Fibroblast of the conjunctiva (primary cell): ENCODE measurements at places on chromosomes 1 and 21.
A peak's percentile ranks its signal among the peaks of the same experiment; 100 is the strongest.

DNA sequence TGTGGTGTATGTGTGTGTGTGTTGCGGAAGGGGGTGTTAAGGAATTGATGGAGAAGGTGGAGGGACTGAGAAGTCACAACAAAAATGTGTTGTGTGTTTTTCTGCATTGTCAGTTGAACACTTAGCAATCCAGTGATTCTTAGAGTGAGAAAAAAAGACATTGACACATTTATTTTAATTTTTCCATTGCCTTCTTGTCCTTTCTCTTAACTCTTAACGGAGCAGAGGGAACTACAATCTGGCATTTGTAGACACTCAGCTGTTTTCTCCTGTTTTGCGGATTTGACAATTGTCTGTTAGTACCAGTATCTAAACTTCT is 725 bp downstream of the C1orf53 start:
- no peak for DNase-seq

- no peak for DNase-seq
These were observed 70.7 kb upstream of the ZNF644 start for GRCh38 chr1:91092503-91092902.

DNA sequence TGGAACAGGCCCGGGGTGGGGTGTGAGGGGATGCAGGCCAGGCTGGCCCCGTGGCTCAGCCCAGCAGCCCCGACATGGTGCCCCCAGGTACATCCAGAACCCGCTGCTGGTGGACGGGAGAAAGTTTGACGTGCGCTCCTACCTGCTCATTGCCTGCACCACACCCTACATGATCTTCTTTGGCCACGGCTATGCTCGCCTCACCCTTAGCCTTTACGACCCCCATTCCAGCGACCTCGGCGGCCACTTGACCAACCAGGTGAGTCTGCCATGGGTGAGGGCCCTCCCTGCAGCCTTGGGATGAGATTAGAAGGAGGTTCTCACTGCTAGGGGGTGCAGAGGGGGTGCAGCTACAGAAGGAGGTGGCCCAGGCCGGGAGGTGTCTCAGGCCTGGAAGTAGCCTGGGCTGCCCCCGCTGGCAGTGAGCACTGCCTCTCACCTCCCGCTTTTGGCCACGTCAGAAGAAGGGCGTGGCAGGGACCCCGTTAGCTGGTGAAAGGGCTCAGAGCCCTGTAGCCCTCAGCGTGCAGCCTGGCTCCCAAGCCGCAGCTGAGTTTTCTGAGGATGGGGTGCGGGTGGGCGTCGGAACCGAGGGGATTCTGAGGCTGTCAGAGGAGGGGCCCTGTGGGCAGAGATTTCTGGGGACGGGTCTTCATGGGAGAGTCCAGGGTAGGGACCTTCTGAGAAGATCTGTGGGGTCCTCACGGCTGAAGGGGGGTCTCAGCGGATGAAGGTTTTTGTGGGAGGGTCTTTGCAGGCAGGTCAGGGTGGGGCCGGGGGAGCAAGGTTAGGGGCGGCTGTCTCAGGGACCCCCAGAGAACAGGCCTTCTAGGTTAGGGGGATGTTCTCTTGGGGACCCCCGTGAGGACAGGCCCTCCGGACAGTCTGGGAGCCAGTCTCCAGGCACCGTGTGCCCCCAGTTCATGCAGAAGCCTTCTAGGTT is 10.4 kb downstream of the TTLL10 start:
- DNase-seq, result no peak

GRCh38 chr21:32494934-32495709 is 82.6 kb downstream of the EVA1C start:
- DNase-seq, result no peak

DNA sequence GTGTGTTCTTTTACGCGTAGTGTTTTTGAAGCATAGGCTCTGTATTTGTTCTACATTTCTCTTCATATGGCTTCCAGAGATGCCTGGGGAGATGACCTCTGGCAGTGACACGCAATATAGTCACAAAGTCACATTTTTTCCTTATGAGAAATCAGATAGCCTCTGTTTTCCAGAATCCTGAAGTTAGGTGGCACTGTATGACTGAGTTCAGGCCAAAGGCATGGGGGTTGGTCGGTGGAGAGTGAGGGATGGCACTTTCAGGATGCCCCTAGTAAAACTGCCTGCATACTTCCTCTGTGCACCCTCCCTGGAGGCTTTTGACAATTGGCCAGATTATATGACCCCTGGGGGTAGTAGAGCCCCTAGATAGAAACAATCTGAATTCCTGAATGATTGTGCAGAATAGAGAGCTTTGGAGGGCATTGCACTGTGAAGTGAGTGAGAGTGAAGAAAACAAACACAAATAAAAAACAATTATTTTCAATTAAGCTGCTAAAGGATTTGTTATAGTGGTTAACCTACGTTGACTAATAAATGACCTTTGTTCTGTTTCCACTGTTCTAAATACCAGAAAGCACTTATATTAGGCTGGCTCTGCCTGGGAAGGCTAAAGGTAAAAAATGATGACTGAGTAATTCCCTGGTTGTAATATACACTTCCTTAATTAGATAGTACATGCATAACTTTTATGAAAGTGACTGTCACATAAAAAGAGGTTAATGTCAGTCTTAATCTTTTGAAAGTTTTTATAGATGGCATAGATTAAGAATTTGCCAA is 1660.8 kb downstream of the PLA2G4A start:
- DNase-seq, result no peak

GRCh38 chr1:234911787-234912186 is 216.8 kb downstream of the TOMM20 start:
- DNase-seq, result no peak

- no peak for DNase-seq
These were observed 50.9 kb downstream of the MACO1 start for GRCh38 chr1:25481625-25482024.

GRCh38 chr1:160156361-160156760 is 5.0 kb downstream of the ATP1A4 start:
- DNase-seq, result no peak

DNA sequence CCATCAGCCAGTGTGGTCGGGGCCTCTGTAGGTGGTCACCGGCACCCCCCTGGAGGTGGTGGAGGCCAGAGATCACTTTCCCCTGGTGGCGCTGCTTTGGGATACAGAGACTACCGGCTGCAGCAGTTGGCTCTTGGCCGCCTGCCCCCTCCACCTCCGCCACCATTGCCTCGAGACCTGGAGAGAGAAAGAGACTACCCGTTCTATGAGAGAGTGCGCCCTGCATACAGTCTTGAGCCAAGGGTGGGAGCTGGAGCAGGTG is 961 bp downstream of the RBM15 start:
- no peak for DNase-seq

GRCh38 chr1:54887665-54888071 is 673 bp upstream of the DHCR24 start:
- DNase-seq, result no peak

DNA sequence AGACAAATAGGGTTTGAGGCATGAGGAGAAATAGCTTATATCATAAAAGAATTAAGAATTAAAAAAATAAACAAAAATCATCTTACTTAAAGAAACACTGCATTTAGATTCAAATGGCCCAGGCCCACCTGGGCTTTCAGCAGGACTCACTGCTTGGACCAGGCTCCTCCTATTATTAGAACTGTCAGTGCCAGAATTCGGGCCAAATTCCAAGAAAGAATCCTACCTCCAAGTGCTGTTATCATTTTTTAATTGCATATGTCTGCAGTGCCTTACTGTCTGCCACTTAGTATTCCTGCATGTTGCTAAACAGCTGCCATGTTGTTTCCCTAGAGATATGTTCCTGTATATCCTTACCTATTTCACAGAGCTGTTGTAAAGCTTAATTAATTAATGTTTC is 112.0 kb downstream of the BARHL2 start:
- no peak for DNase-seq

GRCh38 chr21:40652436-40652835 is 194.5 kb downstream of the DSCAM start:
- DNase-seq, result no peak

GRCh38 chr1:168085401-168085872 is 51.3 kb downstream of the GPR161 start:
- no peak for DNase-seq

DNA sequence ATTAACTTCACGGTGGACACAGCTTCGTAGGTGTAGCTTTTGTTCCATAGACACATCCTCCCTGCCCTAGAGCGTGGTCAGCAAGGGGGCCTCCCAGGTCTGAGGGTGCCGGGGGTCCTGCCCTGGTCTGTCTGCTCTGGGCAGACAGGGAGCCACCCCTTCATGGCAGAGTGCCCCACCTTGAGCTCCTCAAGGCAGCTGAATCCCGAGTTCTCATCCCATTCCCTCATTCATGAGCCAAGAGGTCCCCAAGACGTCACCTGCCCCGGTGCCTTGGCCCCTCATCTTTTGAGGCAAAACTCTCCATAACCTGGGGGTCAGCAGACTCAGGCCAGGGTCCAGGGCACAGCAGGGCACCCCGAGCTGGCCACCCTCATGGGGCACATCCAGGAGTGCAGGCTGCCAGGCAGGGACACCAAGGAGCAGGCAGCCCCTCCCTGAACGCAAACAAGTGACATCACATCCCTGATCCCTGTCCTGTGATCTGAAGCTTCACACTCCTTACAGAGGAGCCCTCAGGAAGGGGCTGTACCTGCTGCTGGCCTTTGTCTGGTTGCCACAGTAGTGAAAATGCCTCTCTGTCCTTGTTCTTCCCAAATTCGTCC is 23.3 kb downstream of the UBASH3A start:
- no peak for DNase-seq

GRCh38 chr1:87826681-87827251 is 498.1 kb downstream of the LMO4 start:
- DNase-seq, result peak; percentile 92

GRCh38 chr1:202944438-202944921 is 13.6 kb downstream of the ADIPOR1 start:
- no peak for DNase-seq

- no peak for DNase-seq
These were observed 153.2 kb downstream of the TGFB2 start for GRCh38 chr1:218498056-218498938.

DNA sequence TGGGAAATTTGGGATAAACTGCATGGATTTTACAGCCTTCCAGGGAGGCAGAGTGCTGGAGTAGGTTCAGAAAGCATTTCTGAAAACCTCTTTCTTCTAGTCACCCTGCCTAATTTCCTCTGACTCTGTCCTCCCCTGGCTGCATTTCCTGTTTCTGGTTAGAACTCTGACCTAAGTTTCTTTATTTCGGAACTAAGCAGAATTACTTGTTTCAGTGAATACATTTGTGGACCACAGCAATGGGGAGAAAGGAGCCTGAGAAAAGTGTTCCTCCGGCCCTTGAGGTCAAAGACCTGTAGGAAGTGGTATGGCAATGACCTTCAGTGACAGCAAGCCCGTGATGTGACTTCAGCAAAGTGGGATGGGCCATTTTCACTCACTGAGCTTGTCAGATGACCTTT is 173.4 kb upstream of the RUNX1 start:
- no peak for DNase-seq

- no peak for DNase-seq
These were observed 52.5 kb upstream of the RGS2 start for GRCh38 chr1:192756314-192756713.

GRCh38 chr1:208791456-208791855 is 547.3 kb upstream of the PLXNA2 start:
- DNase-seq, result no peak

- no peak for DNase-seq
These were observed 77.6 kb downstream of the MATN1 start for GRCh38 chr1:30645807-30646206.

- no peak for DNase-seq
These were observed 7.4 kb upstream of the CELSR2 start for GRCh38 chr1:109241841-109242345.

DNA sequence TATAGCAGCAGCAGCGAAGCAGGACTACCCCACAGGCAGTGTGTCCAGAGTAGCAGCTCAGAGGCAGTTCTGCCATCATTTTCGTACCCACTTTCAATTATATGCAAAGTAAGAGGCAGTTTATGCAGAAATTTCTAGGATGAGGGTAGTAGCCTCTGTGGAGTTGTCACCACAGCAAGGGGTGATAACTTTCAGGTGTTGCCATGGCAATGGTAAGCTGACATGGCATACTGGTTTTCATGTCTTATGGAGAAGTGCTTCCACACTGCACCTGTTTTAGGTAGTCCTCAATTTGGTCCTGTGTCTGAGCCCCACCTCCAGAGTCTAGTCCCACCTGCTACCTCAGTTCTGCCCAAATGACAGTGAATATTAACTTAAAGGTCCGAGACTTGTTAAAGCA is 133.3 kb upstream of the SYT6 start:
- DNase-seq, result no peak

DNA sequence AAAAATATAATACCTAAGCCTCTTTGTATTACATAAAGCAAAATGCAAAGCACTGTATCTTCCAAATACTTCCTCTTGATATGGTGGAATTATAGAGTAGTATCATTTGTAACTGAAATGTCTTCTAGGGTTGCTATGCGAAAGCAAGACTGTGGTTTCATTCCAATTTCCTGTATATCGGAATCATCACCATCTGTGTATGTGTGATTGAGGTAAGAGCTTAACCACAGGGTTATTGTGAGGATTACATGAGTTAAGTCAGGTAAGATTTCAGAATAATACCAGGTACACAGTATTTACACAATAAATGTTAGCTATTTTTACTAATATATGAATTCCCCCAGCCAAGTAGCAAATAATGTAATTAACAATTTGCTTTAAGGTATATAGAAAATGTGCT is 24.7 kb downstream of the CD53 start:
- no peak for DNase-seq

DNA sequence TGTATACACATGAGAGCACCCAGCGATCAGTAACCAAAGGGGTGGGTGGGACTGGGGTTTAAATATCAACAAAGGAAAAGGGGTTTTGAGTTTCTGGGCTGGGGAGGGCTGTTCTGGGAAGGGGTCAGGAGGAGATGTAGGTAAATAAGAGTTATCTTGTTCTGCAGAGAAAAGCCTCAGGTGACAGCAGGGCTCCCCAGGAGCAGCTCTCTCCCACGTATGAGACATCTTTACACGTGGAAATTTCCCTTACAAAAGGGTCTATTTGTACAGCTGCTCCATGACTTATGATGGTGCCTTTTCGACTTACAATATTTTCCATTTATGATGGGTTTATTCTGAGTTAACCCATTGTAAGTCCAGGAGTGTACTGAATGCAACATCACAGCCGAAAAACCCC is 16.3 kb upstream of the PADI2 start:
- no peak for DNase-seq

GRCh38 chr1:226125097-226125630 is 61.4 kb downstream of the ACBD3 start:
- peak; percentile 64 for DNase-seq

- DNase-seq, result no peak
These were observed 6.8 kb downstream of the CNN3 start for GRCh38 chr1:94920061-94920460.

- peak; percentile 10 for DNase-seq
These were observed 74.8 kb upstream of the PDE4B start for GRCh38 chr1:65717815-65718454.
